ENCODE measurements at places on chromosomes 16 and 17.

DNA sequence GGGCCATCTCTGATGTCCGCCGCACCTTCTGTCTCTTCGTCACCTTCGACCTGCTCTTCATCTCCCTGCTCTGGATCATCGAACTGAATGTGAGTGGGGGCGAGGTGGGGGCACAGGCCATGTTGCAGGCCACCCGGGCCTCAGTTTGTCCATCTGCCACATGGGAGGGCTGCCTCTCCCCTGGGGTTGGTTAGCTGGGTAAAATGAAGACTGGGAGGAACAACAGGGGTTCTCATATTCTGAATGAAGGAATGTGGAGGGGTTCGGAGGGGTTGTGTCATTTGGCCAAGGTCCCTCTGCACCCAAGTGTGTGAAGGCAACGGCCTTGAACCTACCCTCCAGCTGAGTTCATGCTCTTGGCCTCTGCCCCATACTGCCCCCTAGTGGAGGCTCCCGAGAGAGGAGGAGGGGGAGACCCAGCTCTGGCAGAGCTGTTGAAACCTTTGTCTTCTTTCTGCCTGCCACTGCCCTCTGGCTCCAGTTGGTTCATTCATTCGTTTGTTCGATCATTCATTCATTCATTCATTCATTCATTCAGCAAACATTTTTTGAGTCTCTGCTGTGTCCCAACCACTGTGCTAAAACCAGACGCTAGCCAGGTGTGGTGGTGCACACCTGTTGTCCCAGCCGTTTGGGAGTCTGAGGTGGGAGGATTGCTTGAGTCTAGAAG is 11.4 kb upstream of the TCAP start:
- peak; percentile 71 for DNase-seq

DNA sequence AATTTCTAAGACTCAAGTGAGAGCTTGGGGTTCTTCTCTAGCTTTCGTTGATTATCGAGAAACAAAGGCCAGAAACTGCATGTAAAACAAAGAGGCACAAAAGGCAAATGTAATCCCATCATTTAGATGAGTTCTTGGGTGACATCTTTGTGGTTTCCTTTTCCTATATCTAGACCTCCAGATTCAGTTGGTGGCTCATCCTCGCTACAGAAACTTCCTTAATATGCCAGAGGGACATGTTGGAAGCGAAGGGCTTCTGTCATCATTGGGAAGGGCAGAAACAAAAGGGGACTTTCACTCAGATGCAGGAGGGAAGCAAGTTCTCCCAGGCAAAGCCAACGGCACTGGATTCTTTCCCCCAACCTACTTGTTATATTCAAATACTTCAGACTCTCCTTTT is 150.6 kb upstream of the ZFHX3 start:
- DNase-seq, result no peak

DNA sequence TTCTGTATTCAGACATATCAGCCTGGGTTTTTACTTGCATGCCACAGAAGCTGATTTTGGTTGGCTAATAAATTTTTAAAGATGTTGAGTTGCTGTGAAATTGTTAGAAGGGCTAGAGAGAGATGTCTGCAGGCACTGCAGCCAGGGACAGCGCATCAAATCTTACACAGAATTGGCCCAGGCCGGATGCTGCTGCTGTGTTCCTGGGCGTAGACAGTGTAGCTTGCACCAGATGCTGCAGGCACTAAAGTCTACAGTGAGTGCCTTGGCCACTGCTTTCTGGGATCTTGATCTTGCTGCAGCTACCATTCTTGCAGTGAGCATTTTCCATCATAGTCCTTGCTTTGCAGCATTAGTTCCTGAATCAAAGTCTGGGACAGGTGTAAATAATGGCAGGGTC is 169.9 kb downstream of the SPECC1 start:
- no peak for DNase-seq

DNA sequence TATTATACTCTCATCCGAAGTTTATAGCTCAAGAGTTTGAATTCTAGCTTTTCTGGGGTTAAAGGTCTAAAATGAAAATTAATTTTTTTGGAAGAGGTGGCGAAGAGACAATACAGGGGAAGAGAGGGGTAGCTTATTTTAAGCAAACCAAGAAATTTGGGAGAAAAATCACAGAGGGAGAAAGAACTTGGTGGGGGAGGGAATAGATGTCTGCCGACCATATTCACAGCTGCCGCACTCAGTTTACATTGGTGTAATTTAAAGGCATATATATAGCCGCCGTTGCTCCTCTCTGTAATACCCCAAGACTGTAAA is 6.5 kb upstream of the ZFHX3 start:
- DNase-seq, result no peak

- peak; percentile 30 for DNase-seq
These were observed 42.1 kb downstream of the TBC1D16 start for GRCh38 chr17:79993390-79994227.

- no peak for DNase-seq
These were observed 26.9 kb downstream of the NSMCE1 start for GRCh38 chr16:27241658-27242057.

GRCh38 chr16:66278111-66278531 is 88.4 kb upstream of the CDH5 start:
- no peak for DNase-seq

GRCh38 chr17:45300060-45300751 is 16.6 kb downstream of the MAP3K14 start:
- DNase-seq, result no peak

DNA sequence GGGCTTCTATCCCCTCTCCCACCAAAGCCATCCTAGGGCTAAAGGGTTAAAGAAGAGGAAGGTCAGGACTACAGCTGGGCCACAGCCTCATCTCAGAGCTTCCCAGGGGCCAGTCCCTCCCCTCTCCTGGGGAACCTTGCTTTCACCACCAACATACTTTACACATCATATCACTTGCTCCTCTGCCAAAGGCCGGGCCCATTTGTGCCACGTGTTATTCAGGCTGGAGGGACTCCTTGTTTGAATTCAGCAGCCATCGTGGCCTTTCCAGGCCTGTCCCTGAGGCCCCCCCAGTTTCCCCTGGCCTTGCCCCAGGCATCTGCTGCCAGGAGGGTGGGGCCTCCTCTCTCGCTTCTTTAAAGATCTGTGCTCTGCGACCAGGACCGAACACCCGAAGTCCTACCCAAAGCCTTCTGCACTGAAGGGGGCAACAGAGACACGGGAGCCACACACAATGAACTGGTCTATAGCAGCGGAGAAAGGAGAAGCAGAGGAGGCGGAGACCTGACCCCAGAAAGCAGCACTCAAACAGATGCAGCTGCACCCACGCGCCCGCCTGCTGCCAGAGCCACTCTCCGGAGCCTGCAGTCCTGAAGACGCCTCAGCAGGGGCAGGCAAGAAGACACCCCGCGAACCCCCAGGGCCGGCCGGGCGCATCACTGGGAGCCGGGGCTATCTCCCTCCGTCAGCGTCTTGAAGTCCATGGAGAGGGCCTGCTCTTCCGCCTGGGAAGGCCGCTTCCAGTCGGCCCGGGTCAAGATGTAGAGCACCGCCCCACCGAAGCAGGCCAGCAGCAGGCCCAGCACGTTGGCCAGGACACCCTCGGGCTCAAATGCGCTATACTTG is 12.1 kb downstream of the CYB561 start:
- no peak for DNase-seq

DNA sequence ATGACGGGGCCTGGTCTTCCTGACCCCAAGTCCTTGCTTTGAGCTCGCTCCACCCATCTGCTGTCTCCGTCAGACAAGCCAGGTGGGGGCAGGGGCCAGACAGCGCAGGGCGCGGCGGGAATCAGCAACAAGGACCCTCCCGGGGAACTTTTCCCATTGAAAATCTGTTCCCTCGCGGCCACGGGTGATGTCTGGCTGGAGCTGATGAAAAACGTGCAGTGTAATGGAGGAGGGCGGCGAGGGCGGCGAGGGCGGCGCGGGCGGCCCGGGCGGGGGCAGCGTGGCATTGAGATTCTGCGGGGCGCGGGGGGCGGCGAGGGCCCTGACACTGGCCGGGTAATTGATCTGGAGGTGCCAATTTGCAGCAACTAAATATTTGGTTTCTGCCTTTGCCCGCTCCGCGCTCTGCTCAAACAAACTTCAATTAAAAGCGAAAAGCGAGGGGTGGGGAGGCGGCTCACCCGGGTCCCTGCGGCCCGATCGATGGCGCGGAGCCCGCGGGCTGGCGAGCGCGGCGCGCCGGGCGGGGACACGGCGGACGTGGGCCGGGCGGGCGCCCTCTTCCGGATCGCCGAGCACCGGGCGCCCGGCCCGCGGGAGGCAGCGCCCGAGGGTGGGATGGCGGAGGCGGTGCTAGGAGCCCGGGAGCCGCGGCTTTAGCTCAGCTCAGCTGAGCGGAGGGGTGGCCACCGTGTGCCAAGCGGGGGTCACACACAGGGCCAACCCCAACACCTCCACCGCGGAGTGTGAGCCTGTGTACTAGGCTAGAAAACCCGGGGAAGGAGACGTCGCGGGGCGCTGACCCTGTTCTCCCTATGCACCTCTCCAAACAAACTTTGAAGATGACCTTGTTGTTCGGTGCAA is 32.4 kb downstream of the DCAKD start:
- no peak for DNase-seq

DNA sequence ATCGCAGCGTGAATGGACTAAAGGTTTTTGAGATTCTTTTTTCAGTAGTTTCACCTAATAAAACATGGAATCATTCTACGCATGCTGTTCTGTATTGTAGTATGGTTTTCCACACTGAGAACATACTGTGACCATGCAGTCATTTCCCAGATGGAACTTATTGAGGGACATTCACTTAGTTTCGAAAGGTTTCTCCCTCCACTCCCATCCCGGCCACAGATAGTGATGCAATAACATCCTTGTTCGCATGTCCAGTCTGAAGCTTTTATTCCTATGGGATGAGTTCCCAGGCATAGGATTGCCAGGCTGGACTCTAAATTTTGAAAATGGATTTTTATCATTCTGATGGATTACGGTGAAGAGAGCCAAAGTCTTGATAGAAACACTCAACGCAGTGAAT is 420.4 kb downstream of the WWOX start:
- no peak for DNase-seq

GRCh38 chr17:64354396-64354795 is 36.3 kb downstream of the PECAM1 start:
- DNase-seq, result no peak

GRCh38 chr17:64739316-64740058 is 77.4 kb upstream of the SMURF2 start:
- no peak for DNase-seq

DNA sequence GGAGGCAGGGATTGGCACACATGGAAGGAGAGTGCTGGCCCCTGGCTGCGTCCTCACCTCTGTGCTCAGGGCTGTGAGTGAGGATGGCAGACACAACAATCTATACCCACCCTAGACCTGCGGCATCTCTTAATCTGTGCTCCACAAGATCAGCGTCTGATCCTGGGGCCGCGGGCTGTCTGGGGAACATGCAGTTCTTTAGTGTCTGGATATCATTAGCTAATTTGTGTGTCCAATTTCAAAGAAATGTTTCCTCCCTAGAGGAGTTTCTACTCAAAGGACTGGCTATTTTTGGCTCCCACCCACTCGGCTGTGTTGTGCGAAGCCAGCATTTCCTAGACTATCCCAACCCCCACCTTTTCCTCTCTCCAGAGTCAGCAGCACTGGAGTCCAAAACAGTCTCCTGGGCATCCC is 93.8 kb downstream of the GRIN2A start:
- DNase-seq, result no peak

DNA sequence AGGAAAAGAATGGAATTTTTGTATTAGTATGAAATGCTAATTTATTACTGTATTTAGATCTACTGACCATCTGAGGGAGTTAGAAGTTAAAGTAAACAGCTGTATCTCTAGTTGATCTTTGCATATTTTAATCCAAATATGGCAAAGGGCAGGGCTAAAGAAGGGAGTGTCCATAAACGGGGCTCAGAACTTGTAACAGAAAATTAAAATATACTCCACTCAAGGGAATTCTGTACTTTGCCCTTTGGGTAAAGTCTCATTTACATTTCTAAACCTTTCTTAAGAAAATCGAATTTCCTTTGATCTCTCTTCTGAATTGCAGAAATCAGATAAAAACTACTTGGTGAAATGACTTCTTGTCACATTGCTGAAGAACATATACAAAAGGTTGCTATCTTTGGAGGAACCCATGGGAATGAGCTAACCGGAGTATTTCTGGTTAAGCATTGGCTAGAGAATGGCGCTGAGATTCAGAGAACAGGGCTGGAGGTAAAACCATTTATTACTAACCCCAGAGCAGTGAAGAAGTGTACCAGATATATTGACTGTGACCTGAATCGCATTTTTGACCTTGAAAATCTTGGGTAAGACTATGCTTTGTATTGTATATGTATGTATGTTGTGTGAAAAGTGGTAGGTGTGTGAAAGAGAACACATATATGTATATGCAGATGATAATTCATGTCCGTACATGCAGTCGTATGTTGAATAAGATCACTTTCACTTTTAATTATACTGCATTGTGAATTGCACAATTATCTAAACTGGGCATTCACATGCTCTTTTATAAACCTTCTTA is at the start of gene ASPA:
ASPA (plus strand) TSS at position 186 of the 799 bp plus-strand sequence; CDS start at position 349, 163 bp downstream.
- DNase-seq, result no peak

- DNase-seq, result no peak
These were observed 61.1 kb downstream of the CDYL2 start for GRCh38 chr16:80743273-80743672.

GRCh38 chr16:48612611-48613010 is 2.6 kb upstream of the N4BP1 start:
- no peak for DNase-seq

GRCh38 chr16:524274-525040 is 3.1 kb upstream of the CAPN15 start:
- no peak for DNase-seq

DNA sequence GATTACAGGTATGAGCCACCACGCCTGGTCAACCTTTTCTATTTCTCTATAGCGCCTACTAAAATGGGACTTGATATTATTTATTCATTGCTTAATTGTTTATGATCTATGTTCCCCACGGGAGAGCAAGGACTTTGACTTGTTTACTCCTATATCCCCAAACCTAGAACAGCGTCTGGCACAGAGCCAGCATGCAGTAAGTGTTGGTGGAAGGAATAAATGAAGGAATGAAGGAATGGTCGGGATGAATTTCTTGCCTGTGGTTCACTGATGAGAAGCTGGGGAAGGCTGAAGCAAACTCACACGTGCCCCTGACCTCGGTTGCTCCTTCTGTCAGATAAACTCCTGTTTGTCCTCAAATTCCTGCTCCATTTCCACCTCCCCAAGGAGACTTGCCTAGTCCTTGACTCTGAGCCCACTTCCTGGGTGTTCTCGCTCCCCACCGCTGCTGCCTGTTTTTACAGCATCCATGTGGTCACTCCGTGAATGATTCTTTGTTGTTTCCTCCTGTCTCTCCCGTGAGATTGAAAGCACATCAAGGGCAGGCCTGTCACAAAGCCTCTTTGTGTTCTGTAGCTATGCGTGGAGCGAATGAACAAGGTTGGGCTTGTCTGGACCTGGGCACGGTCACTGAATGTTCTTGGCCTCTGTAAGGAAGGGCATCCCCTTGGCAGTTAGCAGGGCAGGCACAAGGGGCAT is 17.3 kb downstream of the C17orf100 start:
- no peak for DNase-seq

- no peak for DNase-seq
These were observed 21.5 kb upstream of the HELZ start for GRCh38 chr17:67266496-67266895.

- DNase-seq, result no peak
These were observed 409 bp upstream of the C17orf107 start for GRCh38 chr17:4898927-4899326.

All from stimulated activated CD8-positive, alpha-beta memory T cell treated with anti-CD3 and anti-CD28 coated beads, Interleukin-4, amount 100 ng/mL, for 24 hours (primary cell).